ENCODE measurements at places on chromosomes 11 and 22. TPM values are rescaled to one million over a fixed set of nuclear protein-coding genes. Genes with fewer than 3 reads are reported as not detected.

GRCh38 chr11:44637487-44637886 lies 72.0 kb downstream of the CD82 start:
- no peaks in the 10 kb centered on the region for H3K36me3 ChIP-seq
- H3K27ac ChIP-seq: no peak overlapping the region
- no peaks in the 10 kb centered on the region for H3K27me3 ChIP-seq

Gene POU2F3
- total RNA-seq: not detected

Gene SPTBN2
- 16.5 TPM for total RNA-seq

GRCh38 chr22:45480717-45481116 lies 22.0 kb upstream of the FBLN1 start:
- no peak overlapping the region for H3K4me3 ChIP-seq
- H3K27ac ChIP-seq: no peak overlapping the region
- H3K4me1 ChIP-seq: no peaks in the 10 kb centered on the region
- DNase-seq: no peak

DNA sequence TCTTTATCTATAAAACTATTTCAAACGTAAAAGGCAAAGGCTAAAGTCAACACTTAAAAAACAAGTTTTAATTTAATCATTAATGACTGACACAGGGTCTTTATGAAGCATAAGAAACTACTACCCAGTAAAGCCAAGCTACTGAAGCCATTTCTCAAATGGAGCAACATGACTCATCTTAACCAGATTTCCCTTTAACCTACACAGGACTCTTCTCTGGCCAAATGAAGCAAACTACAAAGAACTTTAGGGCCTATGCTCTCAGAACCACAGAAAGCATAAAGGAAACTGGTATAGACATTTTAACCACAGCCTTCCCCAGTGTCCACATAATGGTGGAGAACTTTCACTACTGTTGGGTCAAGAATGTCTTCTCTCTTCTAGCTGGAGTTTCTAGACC lies 34.7 kb downstream of the ALG9 start:
- H3K4me1 ChIP-seq: no peaks in the 10 kb centered on the region
- DNase-seq: no peak
- peaks cover 6% of the 10 kb centered on the region for H3K36me3 ChIP-seq
- H3K27ac ChIP-seq: no peak overlapping the region

DNA sequence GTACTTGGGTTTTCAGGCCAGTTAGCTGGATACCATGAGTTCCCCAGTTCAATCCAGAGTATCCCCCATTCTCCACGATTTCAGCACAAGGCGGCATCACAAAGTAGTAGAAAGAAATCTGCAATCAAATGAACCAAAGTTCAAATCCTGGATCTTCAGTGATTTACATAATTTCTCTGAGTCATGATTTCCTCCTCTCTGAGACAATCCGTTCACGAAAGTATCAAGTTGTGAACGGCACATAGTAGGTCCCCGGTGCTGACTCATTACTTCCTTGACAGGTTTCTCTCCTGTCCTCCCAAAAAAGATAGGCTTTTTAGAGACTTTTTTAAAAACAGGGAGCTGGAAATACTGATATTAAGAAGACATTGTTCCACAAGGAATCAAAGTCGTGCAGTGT lies 69.1 kb upstream of the AKIP1 start:
- H3K4me3 ChIP-seq: no peak overlapping the region
- DNase-seq: no peak
- no peaks in the 10 kb centered on the region for H3K4me1 ChIP-seq
- no peaks in the 10 kb centered on the region for H3K27me3 ChIP-seq
- no peaks in the 10 kb centered on the region for H3K36me3 ChIP-seq
- no peak overlapping the region for H3K27ac ChIP-seq

GRCh38 chr11:6757373-6757967 lies 14.3 kb downstream of the OR2AG2 start:
- H3K36me3 ChIP-seq: no peaks in the 10 kb centered on the region
- no peak overlapping the region for H3K27ac ChIP-seq
- no peaks in the 10 kb centered on the region for H3K4me1 ChIP-seq
